ENCODE measurements at places on chromosomes 7 and 10.
A peak's percentile ranks its signal among the peaks of the same experiment; 100 is the strongest.

DNA sequence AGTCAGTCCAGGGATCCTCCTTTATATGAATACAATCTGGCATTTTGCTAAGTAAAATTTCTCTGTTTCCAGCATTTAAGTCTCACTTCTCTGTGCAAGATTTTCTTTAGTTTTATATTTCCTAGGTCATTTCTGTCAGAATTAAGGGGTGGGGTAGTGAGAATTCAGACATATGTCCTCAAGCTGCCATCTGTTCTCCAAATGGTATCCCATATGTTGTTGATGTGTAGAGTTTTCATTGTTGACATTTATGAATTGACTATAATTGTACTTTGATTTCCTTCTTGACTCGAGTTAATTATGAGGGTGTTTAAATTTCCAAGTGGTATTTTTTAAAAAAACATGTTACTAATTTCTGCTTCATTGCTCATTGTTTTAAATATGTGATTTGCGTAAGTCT is 148.8 kb downstream of the NPSR1 start:
- DNase-seq, result no peak

GRCh38 chr10:131062621-131063260 is 248.8 kb downstream of the TCERG1L start:
- DNase-seq, result no peak

- DNase-seq, result no peak
Measured at GRCh38 chr7:116142850-116143249, 67.5 kb upstream of the TES start.

GRCh38 chr10:124533266-124533665 is 71.6 kb downstream of the LHPP start:
- DNase-seq, result no peak

GRCh38 chr10:6399231-6399741 is 180.8 kb downstream of the PRKCQ start:
- no peak for DNase-seq

DNA sequence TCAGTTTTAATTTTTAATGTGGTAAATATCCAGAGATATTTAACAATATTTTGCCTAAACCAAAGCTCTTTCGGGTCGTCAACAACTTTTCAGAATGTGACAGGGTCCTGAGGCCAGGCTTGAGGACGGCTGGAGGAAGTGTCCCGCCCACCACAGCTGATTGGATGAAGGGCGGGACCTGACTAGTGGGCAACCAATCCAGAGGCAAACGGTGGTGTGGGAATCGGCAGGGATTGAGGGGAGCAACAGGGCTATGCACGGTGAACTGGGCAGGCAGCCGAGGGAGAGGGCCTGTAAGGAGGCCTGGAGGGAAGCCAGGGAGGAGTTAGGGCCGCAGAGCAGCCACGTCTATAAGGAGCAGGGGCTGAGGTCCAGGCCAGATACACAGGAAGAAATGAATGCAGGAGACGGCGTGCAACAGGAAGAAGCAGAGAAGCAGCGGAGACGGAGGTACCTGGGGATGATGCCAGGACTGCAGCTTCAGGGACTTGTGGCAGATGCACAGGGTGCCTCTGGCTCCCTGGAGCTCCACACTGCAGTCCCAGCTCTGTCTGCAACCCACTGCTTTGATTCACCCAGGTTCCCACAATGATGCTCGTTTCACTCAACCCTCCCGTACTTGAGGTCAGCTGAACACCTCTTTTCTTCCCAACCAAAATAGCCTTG is 46.1 kb upstream of the ZMIZ1 start:
- peak; percentile 27 for DNase-seq

GRCh38 chr10:61592581-61592980 is 70.1 kb upstream of the CABCOCO1 start:
- DNase-seq, result no peak

- no peak for DNase-seq
Measured at GRCh38 chr7:19020062-19020461, 97.4 kb downstream of the TWIST1 start.

- no peak for DNase-seq
Measured at GRCh38 chr10:106535304-106535953, 629.1 kb downstream of the SORCS1 start.

- no peak for DNase-seq
Measured at GRCh38 chr7:142943706-142944268, 4.5 kb downstream of the LLCFC1 start.

GRCh38 chr7:81506609-81507008 is 263.2 kb downstream of the HGF start:
- DNase-seq, result no peak

DNA sequence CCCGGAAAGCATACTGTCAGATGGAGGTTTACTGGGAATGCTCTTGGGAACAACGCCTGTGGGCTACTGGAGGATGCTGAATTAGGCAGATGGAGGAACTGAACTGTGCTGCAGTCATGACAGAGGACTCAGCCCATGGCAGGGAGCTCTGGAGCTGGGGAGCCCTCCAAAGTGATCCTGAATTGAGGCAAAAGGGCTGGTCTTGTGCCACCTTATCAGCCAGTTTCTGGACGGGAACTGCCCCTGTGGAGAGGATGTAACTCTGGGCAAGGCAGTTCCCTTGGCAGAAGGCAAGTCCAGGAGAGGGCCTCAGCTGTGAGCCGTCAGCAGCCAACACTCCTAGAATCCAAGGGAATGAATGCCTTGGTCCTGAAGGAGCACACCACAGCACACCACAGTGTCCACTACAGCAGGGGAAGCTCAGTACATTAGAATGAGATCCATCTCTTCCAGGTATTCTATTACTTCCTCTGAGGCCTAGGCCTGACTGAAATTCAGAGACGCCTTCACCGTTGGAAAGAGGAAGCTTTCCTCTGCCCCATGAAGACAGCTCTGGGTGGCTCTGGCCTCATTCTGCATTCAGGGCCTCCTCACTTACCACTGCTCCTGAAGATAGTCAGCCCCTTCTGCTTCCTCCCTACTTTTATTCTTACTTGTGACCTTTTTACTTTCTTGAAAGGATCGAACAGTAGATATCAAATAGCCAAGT is 139.6 kb upstream of the GPR26 start:
- no peak for DNase-seq

GRCh38 chr10:104139221-104139620 is 17.2 kb downstream of the SFR1 start:
- DNase-seq, result no peak

DNA sequence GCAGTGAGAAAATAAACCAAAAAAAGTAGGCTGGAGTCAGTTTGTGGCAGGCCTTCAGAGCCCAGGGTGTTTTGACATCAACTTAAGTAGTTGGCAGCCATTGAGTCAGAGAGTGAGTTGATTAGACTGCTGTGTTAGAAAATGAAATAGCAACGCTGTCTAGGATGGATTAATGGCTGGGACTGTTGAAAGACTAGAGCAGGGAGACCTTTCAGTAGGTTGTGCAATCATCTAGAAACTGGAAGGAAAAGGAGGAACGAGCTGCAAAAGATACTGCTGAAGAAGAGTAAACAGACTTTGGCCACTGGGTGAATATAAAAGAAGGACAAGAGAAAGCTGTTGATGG is 28.6 kb upstream of the TRIL start:
- DNase-seq, result no peak

- DNase-seq, result no peak
Measured at GRCh38 chr10:59991661-59992060, 85.3 kb upstream of the CCDC6 start.

GRCh38 chr7:2668401-2668800 is 19.6 kb upstream of the AMZ1 start:
- DNase-seq, result no peak

- DNase-seq, result no peak
Measured at GRCh38 chr10:44467900-44468299, 83.0 kb upstream of the CXCL12 start.

DNA sequence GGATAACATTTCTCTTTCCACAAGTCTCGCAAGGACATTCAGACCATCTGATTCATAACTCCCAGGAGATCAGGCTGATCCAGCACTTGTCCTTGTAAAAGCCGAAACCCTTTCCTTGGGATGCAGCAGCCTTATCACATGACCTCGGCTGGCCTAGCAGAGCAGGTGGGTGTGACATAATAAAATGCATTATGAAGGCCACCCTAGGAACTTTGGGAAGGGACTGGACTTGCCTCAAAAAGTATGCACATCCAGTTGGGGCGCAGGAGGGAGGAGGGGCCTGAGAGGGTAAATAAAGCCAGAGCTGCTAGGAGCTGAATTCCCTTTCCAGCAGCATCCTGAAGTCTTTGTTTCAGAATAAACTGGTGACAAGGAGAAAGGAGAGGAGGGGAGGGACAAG is 260.8 kb downstream of the SNX13 start:
- no peak for DNase-seq

DNA sequence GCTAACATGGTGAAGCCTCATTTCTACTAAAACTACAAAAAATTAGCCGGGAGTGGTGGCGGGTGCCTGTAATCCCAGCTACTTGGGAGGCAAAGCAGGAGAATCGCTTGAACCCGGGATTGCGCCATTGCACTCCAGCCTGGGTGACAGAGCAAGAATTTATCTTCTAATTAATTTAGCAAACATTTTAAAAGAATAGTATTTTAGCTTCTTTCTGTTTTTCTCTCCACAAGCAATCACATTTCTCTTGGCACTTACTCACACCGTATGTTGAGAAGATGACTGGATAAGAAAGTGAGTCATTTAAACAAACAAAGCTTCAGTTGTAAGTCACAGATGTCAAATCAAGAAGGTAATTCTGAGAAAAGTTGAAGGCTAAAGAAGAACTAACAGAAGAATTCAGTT is 264.0 kb downstream of the ARL4A start:
- DNase-seq, result no peak

- DNase-seq, result no peak
Measured at GRCh38 chr7:95405208-95405607, 9.0 kb upstream of the PON3 start.

DNA sequence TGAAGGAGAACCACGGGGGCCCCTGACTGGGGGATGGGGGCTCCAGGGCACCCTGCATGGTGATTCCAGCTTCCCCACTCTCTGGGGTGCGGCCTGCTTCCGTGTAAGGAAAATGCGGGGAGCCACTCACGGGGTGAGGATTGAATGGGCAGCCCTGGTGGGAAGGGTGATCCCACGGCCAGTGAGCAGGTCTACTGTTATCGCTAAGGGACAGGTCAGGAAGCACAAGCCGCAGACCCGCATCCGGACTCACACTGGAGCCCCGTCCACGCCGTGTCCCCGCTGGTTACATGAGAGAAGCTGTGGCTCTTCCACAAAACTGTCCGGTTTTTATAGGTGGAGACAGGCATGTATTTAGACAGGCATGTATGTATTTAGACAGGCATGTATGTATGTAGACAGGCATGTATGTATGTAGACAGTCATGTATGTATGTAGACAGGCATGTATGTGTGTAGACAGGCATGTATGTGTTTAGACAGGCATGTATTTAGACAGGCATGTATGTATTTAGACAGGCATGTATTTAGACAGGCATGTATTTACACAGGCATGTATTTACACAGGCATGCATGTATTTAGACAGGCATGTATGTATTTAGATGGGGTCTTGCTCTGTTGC is 5.7 kb downstream of the PSMG3 start:
- no peak for DNase-seq

- peak; percentile 2 for DNase-seq
Measured at GRCh38 chr10:31876652-31877352, 51.8 kb downstream of the ARHGAP12 start.

- no peak for DNase-seq
Measured at GRCh38 chr10:84224411-84225028, 824 bp downstream of the LRIT2 start.

GRCh38 chr7:33654676-33655075 is 250.7 kb upstream of the BMPER start:
- no peak for DNase-seq

GRCh38 chr10:3720228-3721019 is 64.6 kb downstream of the KLF6 start:
- no peak for DNase-seq

DNA sequence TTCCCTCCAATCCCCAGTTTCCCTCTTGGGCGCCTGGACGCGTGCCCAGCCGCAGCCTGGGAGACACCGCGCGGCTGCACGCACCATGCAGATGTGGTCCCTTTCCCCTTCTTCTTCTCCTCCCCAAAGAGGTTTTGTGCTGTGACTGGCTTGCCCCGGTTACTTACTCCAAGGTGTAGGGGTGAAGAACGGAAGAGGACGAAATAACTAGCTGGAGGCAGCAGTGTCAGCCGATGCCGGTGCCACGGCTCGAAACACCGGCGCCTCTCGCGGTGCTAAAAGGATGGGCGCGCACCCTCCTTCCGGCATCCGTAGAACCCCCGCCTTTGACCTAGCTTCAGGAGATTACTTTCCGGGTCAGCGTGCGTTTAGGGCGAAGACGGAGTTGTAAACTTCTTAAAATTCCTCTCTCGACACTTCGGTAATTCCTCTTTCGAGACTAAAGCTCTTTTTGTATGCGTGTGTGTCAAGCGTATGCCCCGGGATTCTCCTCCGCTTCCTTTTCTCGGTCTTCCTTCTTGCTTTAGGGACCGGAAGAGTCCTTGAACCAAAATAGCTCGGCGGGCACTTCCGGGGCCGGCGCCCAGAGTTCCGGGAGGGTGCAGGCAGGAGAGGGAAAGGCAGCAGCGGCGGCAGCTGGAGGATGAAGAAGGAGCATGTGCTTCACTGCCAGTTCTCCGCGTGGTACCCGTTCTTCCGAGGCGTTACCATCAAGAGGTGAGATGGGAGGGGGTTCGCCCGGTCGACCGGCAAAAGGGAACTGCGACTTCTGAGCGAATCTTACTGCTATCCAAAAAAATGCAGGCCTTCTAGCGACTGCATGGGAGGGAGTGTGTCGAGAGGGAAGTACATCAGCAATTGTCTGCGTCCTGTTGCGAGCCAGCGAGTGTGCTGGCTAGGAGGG is at the start of the genes CDC123 and NUDT5:
Gene CDC123 (plus strand): TSS at position 586 of the 904 bp plus-strand sequence. CDS start 58 bp downstream, at position 644.
Gene NUDT5 (minus strand): TSS at position 289 of the 904 bp plus-strand sequence. CDS start 9,600 bp downstream, outside the sequence.
- peak; percentile 60 for DNase-seq

GRCh38 chr7:29607259-29607658 is 43.6 kb downstream of the PRR15 start:
- no peak for DNase-seq

DNA sequence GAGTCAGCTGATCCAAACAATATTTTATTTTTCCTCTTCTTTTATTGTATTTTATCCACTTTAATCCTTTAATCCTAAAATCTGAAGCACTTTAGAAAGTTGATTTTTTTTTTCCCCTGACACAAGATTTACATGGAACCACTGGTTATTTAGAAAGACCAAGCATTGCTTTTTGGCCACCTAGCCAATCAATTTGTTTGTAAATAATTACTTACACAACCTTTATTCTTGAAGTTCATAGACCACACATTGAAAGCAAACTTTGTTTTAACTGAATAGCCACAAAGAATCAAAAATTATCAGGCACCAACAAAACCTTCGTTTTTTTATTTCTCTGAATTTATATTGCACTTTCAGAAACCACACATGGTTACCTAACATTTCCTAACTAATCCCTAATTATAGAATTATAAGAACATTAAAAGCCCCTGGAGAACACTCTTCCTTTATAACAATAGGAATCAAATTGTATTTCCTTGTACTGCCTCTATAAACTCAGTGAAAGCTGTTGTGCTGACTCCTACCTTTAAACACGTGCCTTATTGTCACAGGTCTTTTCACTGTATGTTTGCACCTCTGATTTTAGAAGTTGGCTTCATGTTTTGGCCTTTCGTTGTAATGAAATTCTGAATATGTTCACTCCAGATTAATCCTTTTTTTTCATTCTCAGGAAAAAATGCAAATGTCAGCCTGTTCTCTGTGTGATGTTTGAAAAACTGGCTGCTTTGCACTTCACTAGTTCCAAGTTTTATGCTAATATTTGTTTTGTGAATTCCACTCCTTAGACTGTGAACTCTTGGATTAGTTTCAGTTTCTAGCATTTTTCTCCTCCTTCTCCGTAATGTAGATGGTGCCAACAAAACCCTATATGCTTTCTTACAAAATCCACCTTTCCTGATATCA is 1511.9 kb downstream of the REEP3 start:
- no peak for DNase-seq

GRCh38 chr7:156999958-157000726 is 10.3 kb downstream of the MNX1 start:
- DNase-seq, result no peak

GRCh38 chr7:3154881-3155494 is 111.3 kb upstream of the CARD11 start:
- DNase-seq, result peak; percentile 34
